ENCODE measurements at places on chromosomes 5 and 9. TPM values are rescaled to one million over a fixed set of nuclear protein-coding genes. Genes with fewer than 3 reads are reported as not detected.

The CARTPT gene
- polyA plus RNA-seq: not detected

DNA sequence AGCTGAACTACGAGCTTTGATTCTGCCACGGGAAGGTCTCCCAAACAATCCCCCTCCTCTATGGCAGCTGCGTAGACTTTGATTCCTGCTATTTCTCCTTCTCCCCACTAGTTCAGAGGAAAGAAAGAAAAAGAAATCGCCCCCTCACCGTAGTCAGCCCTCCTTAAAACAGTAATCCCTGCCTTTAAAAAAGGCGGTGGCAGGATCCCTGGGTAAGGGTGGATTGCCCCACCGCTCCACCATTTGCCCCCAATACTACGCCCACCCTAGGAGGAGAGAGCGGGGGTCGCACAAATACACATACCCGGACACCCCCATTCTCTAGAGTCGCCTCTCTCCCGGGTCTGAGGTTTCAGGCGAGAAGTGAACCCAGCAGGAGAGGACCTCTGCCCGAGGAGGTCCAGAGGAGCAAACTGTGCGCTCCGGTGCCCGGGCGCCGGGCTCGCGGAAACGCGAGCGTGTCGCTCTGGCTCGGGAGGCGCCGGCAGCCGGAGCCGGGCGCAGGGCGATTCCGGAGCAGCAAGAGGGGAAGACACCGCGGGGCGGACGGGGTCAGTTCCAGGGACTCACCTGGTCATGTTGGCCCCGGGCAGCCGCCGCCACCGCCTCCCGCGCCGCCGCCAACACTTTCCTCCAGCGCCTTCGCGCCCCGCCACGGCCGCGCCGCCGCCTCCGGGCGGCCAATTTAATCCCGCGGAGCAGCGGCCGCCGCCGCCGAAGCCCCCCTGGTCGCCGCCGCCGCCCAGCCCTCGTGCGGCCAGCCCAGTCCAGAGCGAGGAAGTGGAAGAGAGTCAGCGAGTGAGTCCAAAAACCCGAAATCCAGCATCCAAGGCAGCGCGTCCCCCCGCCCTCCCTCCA is 1057.7 kb upstream of the DMAC1 start:
- H3K27ac ChIP-seq: no peak overlapping the region
- no peaks in the 10 kb centered on the region for H3K4me1 ChIP-seq
- H3K36me3 ChIP-seq: no peaks in the 10 kb centered on the region
- no peaks in the 10 kb centered on the region for H3K27me3 ChIP-seq
- DNase-seq: no peak
- H3K4me3 ChIP-seq: no peak overlapping the region

DNA sequence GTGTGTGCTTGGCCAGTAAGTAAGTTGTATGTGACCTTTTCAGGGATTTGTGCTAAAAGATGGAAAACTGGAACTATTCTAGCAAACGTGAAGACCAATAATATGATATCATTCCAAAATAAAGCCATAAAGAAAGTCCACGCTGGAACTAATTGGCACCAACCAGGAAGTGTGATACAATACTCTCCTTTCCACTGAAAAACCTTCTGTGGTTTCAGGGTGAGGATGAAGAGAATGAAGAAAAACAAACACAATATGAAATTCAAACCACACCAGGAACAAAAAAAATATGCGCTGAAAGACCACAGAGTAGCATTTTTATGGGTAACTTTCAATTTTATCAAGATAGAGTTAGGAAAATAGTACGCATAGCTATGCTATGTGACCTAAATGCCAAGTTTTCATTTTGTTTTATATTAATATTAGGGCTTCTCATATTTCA is 105.8 kb downstream of the EFNA5 start:
- no peak overlapping the region for H3K27ac ChIP-seq
- DNase-seq: no peak
- H3K27me3 ChIP-seq: no peaks in the 10 kb centered on the region

- H3K36me3 ChIP-seq: no peaks in the 10 kb centered on the region
- no peak for DNase-seq
- no peak overlapping the region for H3K4me3 ChIP-seq
- H3K4me1 ChIP-seq: no peaks in the 10 kb centered on the region
Measured at GRCh38 chr5:63164838-63165535, 586.4 kb downstream of the LRRC70 start.

DNA sequence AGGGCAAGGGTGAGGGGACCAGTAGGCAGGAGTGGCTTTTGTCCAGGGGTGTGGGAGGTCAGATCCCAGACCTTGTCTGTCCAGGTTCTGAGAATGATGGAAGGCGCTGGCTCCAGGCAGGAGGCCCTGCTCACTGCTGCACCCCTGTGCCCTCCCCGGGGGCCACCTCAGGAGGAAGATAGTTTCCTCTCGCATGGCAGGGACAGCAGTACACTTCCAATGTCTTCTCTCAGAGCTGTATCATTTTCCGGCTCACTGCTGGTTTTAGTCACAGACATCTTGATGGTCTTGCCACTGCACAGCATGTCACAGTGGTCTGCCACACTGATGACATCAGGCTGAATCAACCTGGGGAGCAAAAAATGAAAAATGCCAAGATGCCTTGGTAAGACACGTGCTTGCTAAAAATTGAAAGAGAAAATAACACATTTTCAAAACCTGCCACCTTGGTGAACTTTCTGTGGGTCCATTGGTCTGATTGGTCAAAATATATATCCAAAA is 3.3 kb upstream of the SLC6A3 start:
- H3K27me3 ChIP-seq: no peaks in the 10 kb centered on the region
- DNase-seq: no peak
- H3K36me3 ChIP-seq: no peaks in the 10 kb centered on the region
- no peak overlapping the region for H3K27ac ChIP-seq
- H3K4me3 ChIP-seq: no peak overlapping the region

DNA sequence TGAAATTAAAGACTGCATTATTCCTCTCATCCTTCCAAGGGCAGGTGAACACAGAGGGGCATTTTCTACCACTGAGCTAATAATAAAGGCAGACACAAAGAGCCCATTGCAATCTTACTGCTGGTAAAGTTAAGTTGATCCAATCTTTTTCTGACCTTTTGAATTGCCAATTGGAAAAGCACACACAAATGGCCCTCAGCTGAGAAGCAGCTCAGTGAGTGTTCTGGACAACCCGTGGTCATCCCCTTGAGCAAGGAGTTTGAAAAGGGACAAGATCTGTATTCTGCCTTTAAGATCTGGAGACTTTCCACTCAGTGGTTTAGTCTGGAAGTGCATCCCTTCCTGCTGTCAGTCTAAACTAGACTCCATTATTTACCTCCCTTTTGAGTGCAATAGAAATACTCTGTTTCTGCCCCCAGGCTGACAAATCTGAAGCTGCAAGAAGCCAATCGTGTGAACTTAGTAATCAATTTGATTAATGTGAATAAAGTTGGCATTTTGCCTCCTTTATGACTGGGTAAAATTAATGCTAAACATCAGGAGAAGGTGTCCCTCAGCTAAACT is 835.7 kb downstream of the MAT2B start:
- no peaks in the 10 kb centered on the region for H3K36me3 ChIP-seq
- no peaks in the 10 kb centered on the region for H3K4me1 ChIP-seq
- H3K27me3 ChIP-seq: no peaks in the 10 kb centered on the region
- H3K27ac ChIP-seq: no peak overlapping the region

DNA sequence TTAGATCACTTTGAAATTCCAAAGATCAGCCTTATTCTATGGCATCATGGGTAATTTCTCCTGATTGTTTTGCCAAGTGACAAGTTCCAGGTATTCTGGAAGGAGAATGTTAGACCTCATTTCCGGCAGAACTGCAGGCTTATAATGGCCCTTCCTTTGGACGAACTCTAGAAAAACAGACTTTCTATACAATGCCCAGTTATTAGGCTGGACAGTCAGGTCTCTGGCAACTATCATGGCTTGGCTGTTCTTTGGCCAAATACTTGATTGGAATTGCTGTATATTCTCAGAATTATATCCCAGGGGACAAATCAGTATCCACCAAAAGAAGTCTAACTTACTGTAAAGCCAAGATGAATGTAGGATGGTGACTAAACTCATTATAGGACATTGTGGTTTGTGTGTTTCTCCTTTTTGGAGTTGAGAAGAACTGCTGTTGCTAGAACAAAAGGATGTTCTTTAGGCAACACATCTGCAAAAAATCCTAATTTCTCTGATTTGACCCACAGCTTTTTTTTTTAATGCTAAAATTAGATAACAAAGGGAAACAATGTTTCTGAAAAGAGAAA is 69.0 kb downstream of the ADAMTSL1 start:
- no peak overlapping the region for H3K27ac ChIP-seq
- H3K4me3 ChIP-seq: no peak overlapping the region
- DNase-seq: no peak
- no peaks in the 10 kb centered on the region for H3K36me3 ChIP-seq
- H3K27me3 ChIP-seq: no peaks in the 10 kb centered on the region

DNA sequence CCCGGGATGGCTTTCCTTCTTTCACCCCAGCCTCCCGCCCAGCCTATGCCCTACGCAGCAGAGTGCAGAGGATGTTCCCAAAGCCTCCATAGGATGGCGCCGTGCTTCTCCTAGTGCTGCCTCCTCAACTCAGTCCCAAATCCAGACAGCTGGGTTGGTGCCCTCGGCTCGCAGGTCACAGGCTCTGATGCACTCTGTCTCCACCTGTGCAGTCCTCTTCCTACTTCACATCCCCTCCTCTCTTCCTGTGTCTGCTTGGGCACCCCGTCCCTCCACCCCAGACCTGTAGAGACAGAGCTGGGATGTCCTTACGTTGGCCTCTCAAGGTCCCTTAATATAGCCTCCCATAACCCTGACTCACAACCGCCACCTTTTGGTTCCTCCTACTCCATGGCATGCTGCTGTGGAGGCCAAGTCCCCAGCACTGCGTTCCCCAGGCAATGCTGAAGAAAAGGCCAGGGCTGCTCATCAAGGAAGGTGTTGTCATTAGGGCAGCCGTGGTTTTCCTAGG is 314.4 kb downstream of the GADD45G start:
- H3K4me1 ChIP-seq: no peaks in the 10 kb centered on the region
- H3K27ac ChIP-seq: no peak overlapping the region
- no peaks in the 10 kb centered on the region for H3K27me3 ChIP-seq
- peak; percentile 24 for DNase-seq

All from naive thymus-derived CD4-positive, alpha-beta T cell (primary cell).